ENCODE measurements at places on chromosomes 16 and 17.

DNA sequence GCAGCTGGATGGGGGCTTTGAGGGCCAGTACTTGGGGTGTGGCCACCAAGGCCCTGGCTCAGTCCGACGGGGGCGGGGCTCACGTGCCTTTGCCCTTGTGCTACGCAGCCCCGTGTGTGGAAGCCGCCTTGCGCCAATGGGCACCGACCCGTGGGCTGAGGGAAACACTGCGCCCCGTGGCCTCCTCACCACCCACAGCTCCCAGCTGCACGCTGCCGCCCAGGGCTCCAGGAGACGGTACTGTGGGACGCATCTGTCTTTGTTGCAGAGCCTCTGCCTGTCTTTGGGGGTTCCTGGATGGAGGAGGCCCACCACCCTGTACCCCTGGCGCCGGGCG lies 7.6 kb downstream of the CDH15 start:
- DNase-seq: no peak

DNA sequence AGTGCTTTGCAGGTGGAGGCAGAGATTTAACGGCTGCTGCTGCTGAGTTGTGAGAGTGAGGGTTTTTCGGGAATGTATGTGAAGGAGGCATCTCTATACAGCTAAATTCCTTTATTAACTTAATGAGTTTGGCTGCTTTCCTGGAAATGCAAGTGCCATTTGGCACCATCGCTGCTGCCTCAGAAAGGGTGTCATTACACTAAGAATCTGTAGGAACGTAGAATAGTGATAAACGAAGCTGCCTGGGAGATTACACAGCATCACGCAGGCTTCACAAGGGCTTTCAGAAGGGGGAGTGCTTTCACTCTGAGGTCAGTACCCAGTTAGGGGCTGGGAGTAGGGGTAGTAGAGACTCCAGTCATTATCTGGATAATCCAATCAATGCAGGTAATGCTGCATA lies 14.1 kb upstream of the NLRP1 start:
- DNase-seq: no peak

GRCh38 chr17:80719449-80719848 lies 174.8 kb downstream of the RPTOR start:
- DNase-seq: no peak

DNA sequence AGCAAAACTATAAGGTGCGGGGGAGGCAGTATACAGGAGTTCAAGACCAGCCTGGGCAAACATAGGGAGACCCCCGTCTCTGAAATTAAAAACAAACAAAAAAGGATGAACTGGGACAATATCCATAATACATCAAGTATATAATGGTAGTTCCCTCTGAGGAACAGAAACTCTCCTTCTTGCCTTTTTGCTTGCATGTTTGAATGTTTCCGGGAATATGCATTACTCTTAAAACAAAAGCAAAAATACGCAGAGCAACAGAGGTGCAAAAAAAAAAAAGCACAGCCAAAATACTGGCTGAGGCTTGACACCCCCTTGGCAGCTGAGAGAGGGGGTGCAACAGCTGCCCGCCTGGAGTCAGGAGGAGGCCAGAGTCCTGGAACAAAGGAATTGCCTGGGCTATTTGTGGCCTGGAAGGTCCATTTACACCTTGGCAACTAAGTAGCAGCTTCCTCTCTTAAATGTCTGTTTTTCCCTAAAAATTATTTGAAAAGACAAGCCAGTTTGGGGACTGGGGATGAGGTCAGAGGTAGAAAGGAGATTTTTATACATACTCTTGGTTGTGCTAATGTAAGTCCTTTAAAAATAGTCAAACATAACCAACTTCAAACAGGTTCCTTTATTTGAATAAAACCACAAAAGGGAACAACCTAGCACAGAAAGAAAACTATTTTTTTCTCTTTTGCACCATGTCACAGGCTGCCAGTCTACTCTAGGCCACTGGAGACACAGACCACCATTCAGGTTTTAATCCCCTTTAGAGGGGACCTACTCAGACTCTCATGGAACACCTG lies 19.5 kb downstream of the USP7 start:
- DNase-seq: no peak

- peak; percentile 83 for DNase-seq
These were observed 34.2 kb upstream of the HS3ST3A1 start for GRCh38 chr17:13635951-13636350.

GRCh38 chr16:65739518-65739917 lies 617.7 kb upstream of the CDH11 start:
- no peak for DNase-seq

- no peak for DNase-seq
These were observed 31.5 kb downstream of the UBE2G1 start for GRCh38 chr17:4334776-4335584.

DNA sequence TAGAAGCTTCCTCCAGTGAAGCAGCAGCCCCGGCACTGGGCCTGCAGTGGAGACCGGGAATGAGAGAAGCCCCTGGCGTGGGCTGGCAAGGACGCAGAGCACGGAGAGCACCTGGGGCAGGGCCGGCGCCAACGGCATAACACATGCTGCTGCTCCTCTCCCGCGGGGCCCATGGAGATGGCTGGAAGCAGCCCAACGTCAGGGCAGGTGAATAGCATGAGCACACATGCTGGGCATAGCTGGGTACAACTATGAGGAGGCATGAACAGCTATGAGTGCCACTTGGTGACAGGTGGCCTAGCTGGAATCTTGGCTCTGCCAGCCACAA lies 46.4 kb downstream of the IRF8 start:
- no peak for DNase-seq

Measured in HS-5 (cell line).